ENCODE measurements at places on chromosomes 16 and 17.

- no peak for DNase-seq
These were observed 2.5 kb upstream of the HS3ST3B1 start for GRCh38 chr17:14298221-14298946.

DNA sequence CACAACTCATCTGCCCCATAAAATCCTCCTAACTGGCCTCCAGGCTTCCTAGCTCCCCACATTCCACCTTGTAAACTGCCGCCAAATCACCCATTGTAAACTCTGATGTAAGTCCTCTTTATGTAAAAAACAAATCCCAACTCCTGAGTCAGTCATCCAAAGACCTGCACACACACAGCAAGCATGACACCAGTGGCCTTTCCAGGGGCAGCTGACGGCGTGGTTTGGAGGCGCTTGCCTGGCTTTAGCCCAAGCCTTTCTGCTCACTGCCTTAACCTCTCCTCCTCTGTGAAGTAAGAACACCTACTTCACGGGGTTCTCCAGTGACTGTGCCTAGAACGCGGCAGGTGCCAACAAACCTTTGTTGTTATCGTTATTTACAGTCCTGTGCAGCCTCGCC, 14.0 kb downstream of the UBE2O start:
- DNase-seq = no peak

- DNase-seq = no peak
These were observed 2255.3 kb downstream of the TP53TG3F start for GRCh38 chr16:35714665-35715064.

DNA sequence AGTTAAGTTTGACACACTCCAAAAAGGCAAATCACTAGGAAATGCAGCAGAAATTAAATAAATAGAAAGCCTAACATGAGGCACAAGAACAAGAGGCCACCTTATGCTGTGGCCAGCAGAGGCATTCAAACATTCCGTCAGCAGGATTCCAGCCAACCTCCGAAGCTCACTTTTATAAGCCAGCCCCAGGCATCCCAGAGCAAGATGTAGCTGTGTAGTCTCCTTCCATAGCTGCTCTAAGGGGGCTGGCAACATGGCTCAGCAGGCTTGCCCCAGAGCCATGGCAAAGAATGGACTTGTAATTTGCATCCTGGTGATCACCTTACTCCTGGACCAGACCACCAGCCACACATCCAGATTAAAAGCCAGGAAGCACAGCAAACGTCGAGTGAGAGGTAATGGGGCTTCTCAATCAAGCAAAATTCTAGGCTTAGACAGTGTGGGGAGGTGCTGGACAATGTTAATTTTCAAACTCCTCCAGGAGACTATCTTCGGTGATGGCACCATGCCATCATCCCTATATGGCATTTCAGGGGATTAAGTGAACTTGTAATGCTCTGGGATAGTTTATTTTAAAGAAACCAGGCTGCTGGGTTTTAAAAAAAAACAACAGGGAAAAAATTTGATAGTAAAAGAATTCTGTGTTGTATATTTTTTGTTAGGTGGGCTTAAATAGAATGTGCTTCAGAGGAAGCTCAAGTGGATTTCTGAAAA, at the start of gene CLEC3A:
Gene CLEC3A (plus strand): TSS at position 202 of the 714 bp plus-strand sequence. CDS start 79 bp downstream, at position 281.
- DNase-seq = no peak

GRCh38 chr16:68660359-68660795, 15.3 kb downstream of the CDH3 start:
- DNase-seq = peak; percentile 50

DNA sequence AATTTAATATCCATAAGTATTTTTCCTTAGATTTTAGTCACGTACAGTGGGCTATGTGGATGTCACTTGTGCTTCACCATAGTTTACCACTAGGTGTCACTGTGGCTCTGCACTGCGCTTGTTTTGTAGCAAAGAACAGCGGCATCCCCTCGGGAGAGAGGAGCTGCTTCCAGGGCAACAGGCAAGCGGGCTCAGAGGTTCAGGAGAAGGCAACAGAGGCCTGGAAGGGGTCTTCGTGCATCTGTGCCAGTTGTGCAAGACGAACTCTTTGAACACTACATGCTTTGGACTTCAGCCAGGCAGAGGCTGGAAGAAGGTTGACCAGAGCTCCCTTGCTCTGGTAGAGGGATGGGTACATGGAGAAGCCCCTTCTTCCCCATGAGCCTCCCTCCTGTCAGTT, 20.6 kb downstream of the CYB561 start:
- DNase-seq = no peak

DNA sequence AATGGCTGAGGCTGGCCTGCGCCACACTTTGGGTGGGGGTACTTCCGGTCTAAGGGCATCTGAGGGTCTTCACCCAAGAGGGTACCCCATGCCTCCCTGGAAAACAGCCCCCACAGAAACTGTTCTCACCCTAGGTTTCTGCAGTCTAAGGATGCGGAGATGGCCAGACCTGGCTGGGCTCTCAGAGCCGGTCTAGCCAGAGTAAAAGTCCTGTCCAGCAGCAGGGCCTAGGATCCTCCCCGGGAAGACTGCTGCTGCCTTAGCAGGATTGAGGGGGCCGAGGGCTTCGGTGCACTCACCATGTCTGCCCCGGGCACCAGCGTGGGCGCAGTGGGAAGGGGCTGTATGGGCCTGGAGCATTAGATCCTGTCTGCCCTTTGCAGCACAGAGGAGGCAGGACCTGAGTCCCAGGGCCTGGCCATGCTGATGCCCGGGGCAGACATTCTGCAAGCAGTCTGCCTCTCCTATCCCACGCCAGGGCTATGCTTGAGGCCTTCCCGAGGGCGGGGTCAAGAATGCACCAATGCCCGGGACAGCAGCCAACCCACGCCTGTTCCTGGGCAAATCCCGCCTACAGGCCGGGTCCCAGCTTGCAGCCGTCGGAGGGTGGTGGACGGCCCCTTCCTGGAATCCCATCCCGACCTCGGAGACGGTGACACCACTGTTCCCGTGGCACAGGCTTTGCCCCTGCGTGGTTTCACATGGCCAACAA, 54.7 kb downstream of the CBFA2T3 start:
- DNase-seq = no peak

Data from HS-27A (cell line).